ENCODE measurements at places on chromosomes 12 and 14.

DNA sequence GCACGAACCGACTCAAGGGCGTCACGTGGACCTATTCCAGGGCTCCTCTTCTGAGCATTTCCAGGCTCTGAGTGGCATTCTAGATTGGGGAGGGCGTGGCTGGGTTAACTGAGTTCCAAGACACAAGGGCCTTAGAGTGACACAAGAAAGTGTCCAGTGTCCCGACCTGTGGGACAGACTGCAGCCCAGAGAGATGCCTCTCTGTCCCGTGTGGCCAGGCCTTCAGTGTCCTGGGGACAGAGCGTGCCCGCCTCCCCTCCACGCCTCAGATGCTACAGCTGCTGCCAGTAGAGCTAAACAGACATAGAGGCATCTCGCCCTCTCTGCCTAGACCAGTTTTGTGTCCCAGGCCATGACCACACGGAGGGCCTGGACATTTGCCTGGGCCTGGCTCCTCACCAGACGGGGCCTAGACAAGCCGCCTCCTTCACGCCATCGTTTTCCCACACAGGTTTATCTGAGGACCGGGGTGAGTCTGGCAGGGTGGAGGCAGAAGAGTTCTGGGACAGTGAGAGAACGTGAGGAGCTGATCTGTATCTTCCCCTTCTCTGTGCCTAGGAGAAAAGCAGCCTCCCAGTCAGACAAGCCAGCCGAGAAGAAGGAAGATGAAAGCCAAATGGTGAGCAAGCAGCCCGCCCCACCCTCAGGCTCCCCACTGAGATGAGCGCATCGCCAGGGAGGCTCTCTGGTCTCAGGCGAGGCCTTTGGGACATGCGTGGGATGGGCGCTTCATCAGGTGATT, 27.1 kb downstream of the DEGS2 start:
- DNase-seq, result peak; percentile 47

DNA sequence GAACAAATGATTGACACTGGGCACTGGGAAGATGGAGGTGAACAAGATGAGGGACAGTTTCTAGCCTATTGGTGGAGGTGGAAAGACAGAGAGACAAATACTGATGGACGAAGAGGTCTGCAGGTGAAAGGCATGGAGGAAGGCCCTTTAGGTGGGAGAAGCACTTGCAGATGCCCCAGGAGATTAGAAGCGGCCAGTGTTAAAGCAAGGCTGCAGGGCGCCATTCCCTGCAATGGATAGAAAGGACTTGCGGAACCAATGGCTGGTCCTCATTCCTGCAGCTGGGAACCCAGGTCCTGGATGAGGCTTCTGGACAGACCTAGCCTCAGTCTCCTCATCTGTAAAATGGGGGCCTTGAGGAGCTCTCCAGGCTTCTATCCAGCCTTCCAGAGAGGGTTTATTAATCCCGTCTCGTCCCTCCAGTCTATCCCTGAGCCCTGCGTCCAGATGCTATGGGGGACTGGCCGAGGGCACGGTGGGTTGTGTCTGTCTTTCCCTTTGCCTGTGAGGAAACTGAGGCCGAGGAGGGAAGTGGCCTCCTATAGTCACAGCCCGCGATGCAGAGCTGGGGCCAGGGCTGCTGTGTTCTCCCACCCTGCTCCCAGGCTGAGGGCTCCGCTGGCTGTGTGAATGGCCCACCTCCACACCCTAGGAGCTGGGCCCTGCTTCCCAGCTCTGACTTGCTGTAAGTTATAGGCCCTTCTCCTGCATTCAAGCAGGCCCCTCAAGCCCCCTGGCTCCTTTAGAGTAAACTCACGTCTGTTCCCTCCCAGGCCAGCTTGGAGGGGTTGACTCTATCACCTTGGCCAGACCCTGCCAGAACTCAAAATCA, 33.0 kb downstream of the CYP46A1 start:
- DNase-seq, result no peak

DNA sequence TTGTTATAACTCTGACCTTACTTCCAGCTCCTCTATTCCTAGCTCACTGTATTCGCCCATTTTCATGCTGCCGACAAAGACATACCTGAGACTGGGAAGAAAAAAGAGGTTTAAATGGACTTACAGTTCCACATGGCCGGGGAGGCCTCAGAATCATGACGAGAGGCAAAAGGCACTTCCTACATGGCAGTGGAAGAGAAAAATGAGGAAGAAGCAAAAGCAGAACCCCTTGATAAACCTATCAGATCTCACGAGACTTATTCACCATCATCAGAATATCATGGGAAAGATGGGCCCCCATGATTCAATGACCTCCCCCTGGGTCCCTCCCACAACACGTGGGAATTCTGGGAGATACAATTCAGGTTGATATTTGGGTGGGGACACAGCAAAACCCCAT, 14.5 kb upstream of the PHC1 start:
- no peak for DNase-seq

- DNase-seq, result no peak
Observed at GRCh38 chr12:78406828-78407227, 457.7 kb upstream of the SYT1 start.

GRCh38 chr14:63726499-63726898, 1.4 kb downstream of the SGPP1 start:
- no peak for DNase-seq

DNA sequence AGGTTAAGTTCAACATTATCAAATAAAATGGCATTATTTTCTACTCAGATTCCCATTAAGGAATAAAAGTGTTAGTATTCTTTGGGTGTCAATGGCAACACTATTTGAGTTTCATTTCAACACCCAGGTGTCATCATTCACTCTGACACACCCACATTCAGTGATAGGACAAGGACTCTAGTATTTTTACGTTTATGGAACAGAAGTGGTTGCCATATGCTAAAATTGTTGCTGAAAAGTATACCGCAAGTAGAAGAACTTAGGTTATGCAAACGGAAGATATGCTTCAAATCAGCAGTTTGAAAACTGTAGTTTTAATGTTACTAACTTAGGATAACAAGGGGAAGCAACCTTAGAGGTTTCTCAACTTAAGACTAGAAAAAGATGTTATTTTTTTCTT, 20.0 kb upstream of the SGPP1 start:
- no peak for DNase-seq

DNA sequence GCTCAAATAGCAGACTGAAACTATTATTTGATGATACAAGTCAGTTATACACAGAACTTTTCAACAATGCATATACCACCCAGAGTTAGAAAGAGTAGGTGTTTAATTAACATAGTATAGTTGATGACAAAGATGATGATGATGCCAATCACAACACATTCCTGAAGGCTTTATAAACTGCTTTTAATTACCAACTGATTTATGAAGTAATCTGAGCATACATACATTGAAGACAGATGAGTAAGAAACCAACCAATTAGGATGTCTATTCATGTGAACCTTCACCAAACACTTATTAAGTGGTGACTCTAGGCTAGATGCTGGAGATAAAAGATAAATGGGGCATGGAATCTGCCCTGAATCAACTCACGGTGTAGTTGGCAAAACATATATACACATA, 600.9 kb upstream of the FLRT2 start:
- no peak for DNase-seq

DNA sequence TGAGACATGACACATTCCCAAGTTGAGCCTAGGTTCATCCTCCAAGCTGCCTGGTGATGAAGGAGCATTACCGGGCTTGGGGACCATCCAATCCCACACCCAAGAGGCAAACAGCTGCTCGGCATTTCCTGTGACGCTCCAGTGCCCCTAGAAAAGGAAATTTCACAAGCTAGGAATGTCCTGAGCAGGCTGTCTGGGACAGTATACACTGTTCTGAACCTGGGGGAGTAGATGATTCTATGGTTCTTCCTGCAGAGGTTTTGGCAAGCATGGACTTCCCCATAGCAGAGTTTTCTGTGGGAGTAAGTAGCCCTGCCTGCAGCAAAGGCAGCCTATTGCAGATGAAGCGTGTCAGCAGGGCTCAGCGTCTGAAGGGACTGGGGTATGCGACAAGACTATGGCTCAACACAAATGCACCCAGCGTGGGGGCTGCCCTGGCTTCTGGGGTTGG, 47.4 kb upstream of the SRSF5 start:
- peak; percentile 57 for DNase-seq

DNA sequence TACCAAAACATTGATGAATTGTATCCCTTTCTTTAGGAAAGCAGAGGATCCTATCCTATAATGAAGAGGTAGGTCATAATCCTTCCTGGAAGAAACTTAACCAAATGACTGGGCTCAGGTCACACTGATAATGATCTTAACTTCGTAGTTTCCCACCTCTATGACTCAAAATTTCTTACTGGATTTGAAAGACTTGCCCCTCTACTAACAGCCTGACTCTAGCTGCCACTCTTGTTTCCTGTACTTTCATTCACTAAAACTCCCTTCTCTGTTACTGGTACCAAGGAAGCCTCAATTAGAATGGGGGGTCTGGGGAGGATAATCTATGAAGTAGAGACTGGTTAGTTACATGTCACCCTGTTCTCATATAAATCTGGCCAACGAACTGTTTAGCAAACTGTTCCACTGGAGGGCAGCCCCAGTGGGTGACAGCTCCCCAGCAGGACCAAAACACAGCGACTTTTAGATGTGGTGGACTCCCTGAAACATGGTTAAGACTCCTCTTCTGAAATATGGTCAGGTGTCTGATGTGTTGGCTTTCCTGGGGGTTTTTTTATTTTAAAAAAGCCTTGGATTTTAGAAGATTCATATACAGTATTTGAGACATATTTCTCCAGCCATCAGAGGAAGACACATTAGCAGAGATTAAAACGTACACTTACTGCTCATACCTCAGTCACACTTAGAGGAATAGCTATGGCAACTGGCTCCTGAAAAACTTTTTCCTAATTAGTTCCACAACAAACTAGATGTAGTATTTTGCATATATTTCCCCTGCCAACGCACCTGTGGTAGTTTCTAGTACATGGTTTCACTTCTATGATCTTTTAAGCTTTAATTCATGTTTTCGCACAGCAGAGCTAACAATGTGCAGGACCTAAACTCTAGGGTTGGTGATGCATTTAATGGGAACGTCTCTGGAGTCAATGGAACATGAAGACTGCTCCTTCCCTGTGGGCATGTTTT, 72.3 kb downstream of the ACADS start:
- DNase-seq, result no peak

- no peak for DNase-seq
Observed at GRCh38 chr12:95446506-95446900, 27.4 kb upstream of the METAP2 start.

GRCh38 chr14:75418850-75419768, 8.7 kb upstream of the JDP2 start:
- no peak for DNase-seq
